ENCODE measurements at places on chromosomes 11 and 22.
A peak's percentile ranks its signal among the peaks of the same experiment; 100 is the strongest.

GRCh38 chr11:123527526-123527925 lies 97.5 kb downstream of the GRAMD1B start:
- DNase-seq = no peak

DNA sequence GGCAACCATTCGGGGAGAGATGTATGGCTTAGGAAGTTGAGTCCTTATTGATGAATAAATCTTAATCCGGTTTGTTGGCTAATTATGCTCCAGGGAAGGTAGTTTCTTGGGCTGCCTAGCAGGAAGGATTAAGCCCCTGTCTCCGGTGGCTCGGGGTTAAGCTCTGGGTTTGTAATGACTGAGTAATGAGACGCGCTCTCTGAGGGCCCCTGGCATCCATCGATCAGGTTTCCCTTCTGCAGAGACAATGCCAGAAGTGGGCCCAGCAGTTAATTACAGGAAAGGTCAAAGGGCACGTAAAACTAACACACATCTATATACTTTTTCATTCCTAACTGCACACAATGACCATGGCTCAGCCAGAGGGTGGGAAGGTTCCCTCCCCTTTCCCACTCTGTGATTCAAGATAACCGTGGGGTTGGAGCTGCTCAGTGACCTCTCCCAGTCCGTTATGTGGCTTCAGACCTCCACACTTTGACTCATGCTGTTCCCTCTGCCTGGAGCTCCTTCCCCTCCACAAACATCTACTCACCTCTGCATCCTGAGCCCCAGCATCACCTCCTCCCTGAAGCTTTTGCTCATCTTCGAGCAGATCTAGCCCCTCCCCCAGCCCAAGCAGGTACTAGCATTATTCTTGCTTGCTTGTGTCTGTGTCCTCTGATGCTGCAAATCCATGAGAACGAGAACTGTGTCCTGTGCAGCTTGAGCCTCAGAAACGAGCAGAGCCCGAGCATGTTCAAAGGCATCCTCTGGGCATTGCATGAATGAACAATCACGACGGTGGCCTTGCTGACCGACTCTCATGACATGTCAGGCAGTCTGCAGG lies 16.6 kb downstream of the SCUBE1 start:
- DNase-seq = no peak

DNA sequence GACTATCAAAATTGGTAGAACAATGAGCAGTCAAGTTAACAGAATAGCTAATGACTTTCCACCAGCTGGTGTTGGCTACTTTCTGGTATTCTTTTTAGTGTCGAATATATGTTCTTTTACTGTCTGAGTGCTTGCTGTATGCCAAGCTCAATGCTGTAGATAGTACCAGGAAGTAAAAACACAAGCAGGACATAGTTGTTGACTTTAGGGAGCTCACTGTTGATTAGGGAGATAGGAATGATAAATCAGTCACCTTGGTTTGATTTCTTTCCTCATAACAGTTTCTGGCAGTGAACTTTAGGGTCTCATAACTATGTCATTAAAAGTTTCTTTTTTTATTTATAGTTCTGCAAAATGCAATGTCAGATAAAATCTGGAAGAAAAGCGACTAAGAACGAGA lies 9.0 kb downstream of the HMGXB4 start:
- DNase-seq = no peak

DNA sequence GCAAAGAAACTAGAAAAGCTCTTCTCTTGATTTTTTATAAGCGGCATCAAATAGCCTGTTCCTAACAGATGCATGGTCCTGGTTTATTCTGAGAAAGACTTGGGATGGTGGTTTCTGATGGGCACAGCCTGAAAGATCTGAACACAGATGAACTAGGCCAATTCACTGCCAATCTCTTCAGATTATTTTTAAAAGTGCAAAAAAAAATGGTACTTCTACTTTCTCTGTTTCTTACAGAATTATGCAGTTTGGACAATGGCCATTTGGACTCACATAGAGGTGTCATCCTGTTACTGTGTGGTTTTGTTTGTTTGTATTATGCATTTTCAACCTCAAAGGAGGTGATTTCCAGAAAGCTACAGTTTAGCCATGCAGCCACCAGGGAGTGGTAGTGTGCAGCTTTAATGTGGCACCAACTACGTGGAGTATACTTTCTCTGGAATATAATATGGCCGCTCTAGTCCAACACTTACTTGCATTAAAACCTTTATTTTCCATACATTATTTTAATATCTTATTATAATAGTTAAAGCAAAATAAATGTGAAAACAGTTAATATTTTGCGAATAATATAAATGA lies 469.8 kb upstream of the KIRREL3 start:
- peak; percentile 31 for DNase-seq

GRCh38 chr11:73972620-73973449 lies 9.8 kb downstream of the UCP2 start:
- no peak for DNase-seq

GRCh38 chr11:130131961-130132850 lies 27.4 kb upstream of the ST14 start:
- peak; percentile 81 for DNase-seq

GRCh38 chr11:112634995-112635737 lies 326.1 kb upstream of the NCAM1 start:
- DNase-seq = no peak

- DNase-seq = no peak
These were observed 470 bp downstream of the NUMA1 start for GRCh38 chr11:72079819-72080325.

- no peak for DNase-seq
These were observed 21.4 kb downstream of the TSSC4 start for GRCh38 chr11:2421996-2422395.
